Activated CD4-positive, alpha-beta T cell treated with anti-CD3 and anti-CD28 coated beads, Interleukin-2, amount 10 ng/mL, durations not matched to agents 7 days and 5 days (primary cell): ENCODE measurements at places on chromosomes 3 and 15. TPM values are rescaled to one million over a fixed set of nuclear protein-coding genes. Genes with fewer than 3 reads are reported as not detected.
A peak's percentile ranks its signal among the peaks of the same experiment; 100 is the strongest.

The ZNF80 gene
- 0.10 TPM for total RNA-seq

The ROBO2 gene
- total RNA-seq, result not detected

The ECE2 gene
- total RNA-seq, result not detected

The UACA gene
- total RNA-seq, result 4.1 TPM

The MEX3B gene
- total RNA-seq, result 0.99 TPM

The ADAMTS7 gene
- total RNA-seq, result 0.10 TPM

The TMEM207 gene
- not detected for total RNA-seq

The PRSS50 gene
- total RNA-seq, result not detected

The IL16 gene
- total RNA-seq, result 242 TPM

The PLOD2 gene
- total RNA-seq, result not detected

The INKA1 gene
- 0.60 TPM for total RNA-seq

The TBC1D2B gene
- total RNA-seq, result 77.2 TPM

- no peak for DNase-seq
Observed at GRCh38 chr3:41138146-41138545, 61.2 kb upstream of the CTNNB1 start.

- no peak for DNase-seq
Observed at GRCh38 chr3:193140381-193140780, 100.6 kb upstream of the PLAAT1 start.

DNA sequence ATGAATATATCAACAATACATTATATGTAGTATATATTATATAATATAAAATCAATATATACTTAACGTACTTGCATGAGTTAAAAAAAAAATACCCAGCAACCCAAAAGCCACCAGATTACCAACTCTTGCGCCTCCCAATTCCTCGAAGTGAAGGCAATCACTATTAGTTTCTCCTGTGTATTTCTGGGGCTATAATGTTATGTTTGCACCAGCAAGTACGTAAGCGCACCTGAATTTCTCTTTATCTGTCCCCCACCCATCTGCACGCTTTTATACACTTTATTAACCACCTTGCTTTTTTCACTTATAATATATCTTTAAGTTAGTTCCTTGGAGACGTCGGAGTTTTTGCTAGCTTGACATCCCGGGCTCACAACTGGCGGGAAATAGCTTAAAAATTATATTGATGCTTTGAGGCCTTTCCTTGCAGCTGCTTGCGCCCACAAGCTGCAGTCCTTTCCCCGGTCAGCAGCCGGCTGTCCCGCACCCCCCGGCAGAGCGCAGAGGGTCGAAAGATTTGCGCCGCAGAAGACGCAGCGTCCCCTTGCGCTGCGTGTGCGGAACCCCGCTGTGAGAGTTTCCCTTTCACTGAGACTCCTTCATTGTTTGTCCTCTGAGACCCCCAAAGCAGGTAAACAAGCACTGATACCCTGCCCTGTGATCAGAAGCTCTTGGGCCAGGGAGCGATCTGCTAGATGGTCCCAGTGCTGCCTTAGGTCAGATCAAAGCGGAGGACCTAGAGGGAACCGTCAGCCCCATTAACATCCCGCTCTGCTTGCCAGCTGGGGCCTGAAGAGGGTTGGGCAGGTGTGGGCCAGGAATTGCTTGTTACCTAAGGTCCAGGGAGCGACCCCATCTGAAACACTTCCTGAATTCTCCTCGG is 8.9 kb upstream of the EOMES start:
- no peak for DNase-seq

DNA sequence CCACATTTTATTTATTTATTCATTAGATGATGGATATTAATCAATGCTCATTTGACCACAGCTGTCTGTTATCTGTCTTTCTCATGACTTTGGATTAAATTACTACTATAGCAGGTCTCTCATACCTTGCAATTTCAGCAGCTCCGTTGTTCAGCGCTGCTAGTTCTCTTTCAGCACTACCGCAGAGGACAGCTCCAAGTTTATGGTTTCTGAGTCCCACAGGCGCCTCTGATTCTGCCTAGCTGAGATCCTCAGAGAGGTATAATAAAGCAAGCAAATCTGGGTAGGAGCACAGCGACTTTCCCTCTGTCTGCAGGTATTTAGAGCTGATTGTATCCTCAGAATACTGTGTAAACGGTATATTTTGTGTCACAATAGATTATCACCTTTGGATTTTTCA is 204.9 kb downstream of the CNTN4 start:
- DNase-seq, result peak; percentile 8

DNA sequence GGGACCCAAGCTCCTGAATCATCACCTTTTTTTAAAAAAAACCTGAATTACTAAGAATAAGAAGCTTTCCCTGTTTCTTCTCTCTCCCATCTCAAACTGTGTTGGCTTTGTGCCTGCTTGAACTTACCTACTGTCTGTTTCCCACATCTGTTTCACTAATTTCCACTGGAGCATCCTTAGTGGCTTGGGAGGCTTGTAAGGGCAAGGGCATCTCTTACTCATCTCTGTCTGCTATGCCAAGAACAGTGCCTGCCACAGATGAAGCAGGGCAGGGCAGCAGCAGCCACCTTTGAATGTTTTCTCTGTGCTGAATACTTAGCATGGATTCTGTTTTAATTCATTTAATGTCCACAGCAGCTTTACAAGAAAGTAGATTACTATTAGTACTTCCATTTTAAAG is 42.3 kb downstream of the SNRK start:
- DNase-seq, result no peak

- DNase-seq, result no peak
Observed at GRCh38 chr3:139588450-139588849, 48.9 kb upstream of the RBP1 start.

DNA sequence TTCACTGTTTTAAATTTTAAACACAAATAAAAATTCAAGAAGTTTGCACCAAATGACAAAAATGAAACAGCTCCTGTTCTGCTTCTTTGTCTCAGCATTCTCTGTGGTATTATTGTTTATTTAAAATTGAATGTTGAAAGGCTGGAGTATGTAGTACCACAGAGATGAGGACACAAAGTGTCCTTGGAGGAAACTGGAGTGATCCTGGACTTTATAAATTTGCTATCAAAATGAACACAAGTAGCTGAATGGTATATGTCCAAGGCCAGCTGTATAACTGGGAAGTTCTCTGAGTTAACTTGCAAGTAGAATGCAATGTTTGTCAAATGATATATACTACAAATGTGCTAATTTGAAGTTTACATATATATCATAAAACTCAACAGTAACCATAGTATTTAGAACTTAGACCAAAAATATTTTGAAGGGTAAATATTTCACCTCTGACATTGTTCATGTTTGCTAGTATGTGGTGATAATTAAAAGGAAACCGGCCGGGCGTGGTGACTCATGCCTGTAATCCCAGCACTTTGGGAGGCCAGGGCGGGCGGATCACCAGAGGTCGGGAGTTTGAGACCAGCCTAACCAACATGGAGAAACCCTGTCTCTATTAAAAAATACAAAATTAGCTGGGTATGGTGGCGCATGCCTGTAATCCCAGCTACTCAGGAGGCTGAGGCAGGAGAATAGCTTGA is 12.3 kb downstream of the BTLA start:
- no peak for DNase-seq

DNA sequence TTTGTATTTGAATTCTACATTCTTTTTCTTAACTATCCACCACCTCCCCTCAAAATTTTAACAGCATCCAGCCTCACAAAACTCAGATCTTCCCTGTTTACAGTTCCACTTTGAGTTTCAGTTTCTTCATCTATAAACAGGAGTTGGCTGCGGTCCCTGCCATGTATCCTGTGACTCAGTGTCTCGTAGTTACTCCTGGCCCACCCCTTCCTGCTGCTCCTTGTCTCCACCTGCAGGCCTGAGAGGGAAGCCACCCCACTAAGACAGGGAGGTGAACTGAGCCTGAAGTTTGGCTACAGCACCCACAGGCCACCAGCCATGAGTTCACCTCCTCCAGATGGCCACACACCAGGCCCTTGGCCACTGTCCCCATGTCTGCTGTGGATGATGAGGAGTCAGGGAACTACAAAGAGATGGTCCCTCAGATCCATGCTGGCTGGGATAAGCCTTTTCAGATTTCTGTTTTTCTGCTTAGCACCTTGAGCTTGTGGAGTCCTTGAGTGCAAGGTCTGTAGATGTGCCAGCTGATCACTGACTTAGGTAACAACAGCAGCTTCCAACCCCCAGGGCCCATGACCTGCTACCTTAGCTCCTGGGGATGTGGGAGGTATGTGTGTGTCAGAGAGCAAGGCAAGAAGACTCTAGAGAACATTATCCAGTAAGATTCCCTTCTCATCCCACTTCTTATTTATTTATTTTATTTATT is 37.5 kb downstream of the CD86 start:
- DNase-seq, result peak; percentile 50

- DNase-seq, result no peak
Observed at GRCh38 chr15:31476236-31476810, 149.7 kb downstream of the KLF13 start.

DNA sequence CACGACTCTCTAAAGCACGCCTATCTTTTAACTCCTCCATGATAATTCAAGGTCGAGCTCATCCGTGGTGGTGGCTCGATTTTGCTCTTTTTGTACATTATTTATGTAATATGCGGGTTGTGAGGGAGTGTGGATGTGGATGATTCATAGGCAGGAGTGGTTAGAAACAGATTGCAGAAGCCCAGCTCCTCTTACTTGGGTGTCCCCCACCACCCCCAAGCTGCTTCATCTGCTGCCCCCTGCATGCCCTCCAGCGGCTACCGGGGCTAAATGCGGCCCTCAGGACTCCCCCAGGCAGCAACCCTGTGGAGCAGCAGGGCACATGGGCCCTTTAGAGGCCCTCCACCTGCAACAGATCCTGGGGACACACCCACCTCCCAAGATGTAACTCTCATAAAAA is 111.5 kb upstream of the SELENOK start:
- no peak for DNase-seq

GRCh38 chr3:45120359-45121158 is 25.6 kb downstream of the CDCP1 start:
- DNase-seq, result no peak

DNA sequence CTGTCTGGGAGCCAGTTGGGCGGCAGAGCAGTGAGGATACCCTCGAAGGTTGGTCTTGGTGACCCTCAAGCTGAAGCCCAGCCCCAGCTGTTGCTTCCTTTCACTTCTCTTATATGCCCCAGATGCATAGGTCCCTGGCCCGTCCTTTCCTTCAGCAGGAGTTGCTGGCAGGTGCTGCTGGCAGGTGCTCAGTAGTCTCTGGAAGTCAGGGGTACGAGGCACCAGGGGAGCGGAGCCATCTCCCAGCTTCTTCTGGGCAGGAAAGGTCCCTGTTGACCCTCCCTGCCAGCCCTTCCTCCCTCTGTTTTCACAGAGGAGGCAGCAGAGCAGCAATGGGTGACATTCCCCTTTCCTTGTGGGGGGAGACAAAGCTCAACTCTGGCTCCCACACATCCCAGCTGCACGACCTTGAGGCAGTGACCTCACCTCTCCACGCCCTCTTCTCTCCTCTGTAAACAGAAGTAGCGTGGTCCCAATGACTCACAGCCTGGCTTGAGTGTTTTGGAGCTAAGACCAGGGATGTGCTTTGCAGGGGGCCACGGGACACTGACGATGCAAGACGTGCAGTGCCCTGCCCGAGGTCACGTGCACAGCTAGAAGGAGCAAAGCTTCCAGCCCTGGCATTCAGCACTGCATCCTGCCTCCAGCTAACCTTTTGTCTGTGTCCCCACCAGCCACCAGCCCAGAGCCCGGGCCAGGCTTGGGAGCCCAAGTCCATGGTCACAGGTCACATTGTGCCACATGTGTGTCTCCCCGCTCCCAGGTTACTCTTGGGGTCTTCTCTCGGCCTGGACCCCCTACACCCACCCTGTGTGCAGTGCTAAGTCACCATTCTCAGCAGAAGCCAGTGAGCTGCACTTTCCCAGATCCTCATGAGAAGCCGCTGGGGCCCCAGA is 49.7 kb downstream of the SLC6A6 start:
- DNase-seq, result no peak

DNA sequence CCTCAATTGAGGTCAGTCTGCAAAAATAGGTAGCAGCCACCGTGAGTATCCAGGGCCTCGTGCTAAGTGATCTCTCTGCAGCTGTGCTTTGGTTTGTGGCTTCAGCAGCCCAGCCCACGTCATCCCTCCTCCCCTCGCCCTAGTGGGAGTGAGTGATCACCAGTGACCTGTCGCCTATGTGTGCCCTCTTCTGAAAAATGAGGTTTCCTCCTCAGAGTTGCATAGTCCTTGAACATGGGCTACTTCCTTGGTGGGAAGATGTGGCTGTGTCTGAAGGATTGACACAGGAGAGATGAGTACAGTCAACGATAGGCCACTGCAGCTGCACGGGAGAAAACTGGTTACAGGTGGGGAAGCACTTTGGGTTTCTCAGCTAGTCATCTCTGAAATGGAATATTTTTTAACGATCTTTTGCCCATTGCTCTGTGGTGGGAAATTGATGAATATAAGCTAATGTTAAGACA is 144.8 kb upstream of the BHLHE40 start:
- DNase-seq, result peak; percentile 78

- no peak for DNase-seq
Observed at GRCh38 chr3:71520161-71521020, 63.1 kb downstream of the FOXP1 start.

DNA sequence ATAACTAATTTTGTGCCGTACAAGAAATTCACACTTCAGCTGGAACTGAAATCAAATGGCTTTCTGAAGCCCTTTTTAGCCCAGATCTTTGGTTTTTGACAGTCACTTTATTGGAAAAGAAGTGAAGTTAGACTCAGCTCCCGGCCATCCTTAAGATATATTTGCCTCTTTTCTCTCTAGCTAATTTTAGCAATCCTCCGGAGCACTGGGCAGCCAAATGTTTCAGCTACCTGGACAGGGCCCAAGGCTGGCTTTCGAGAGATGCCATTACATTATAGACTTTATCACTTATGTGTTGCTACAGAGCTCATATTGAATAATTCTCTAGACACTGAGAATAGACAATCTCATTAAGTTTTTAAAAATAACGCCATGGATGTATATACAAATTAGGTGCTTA is 28.5 kb upstream of the RPL39L start:
- no peak for DNase-seq

- DNase-seq, result no peak
Observed at GRCh38 chr3:27614592-27614991, 107.5 kb downstream of the EOMES start.

GRCh38 chr15:98121536-98121935 is 161.0 kb downstream of the ARRDC4 start:
- no peak for DNase-seq

DNA sequence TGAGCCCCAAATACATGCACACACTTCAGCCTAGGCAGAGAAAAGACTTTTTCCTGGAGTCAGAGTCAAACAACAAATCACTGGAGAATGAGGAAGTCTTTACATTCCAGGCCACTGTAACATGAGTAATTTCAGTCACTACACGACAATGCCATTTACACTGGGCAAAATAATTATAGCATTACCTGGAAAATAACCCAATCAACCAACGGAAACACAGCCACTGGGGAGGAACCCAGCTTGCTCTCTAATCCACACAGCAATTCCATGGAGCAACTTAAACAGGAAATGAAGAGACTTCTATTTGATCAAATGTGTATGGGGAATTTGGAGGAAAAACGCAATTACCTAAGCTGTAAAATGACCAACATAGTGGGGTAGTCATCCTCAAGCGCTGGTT is 15.2 kb downstream of the FSTL1 start:
- no peak for DNase-seq
